ENCODE measurements at places on chromosomes 4 and X. TPM values are rescaled to one million over a fixed set of nuclear protein-coding genes. Genes with fewer than 3 reads are reported as not detected.

GRCh38 chr4:26594778-26595177, 10.9 kb downstream of the TBC1D19 start:
- no peak for DNase-seq

GSX2 gene
- total RNA-seq, result not detected

DNA sequence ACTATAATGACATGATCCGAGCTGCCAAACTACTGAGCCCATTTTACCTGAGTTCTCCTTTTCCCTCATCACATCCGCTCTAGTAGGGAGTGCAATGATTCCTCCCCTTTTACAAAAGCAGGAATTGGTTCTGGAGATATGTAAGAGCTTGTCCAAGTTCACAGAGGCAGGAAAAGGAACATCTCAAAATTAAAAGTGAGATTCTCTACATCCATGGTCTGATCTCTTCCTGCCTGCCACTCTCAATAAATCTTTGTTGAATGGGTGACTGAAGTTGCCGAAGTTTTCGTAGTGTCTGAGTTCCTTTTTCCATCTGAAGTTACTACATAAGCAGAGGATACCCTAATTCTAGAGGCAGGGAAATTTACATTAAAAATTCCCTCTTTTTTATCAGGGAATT, at the start of gene FGFBP1:
Gene FGFBP1 (minus strand): TSS at position 101 of the 400 bp plus-strand sequence. CDS start 2,108 bp downstream, outside the sequence.
- no peak for DNase-seq

DNA sequence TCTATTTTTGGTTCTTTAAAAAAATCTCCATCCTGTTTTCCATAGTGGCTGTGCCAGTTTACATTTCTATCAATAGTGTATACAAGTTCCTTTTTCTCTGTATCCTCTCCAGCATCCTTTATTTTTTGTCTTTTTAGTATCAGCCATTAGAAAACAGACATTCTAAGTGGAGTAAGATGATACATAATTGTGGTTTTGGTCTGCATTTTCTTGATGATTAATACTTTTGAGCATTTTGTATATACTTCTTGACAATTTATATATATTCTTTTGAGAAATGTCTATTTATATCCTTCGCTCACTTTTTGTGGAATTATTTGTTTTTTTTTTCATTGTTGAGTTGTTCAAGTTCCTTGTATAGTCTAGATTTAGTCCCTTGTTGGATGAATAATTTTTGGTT, 382.2 kb upstream of the SPOCK3 start:
- DNase-seq, result no peak

- DNase-seq, result no peak
Observed at GRCh38 chr4:140689623-140690022, 66.6 kb downstream of the TBC1D9 start.

- peak; percentile 22 for DNase-seq
Observed at GRCh38 chr4:22607382-22607781, 85.4 kb upstream of the GBA3 start.

GRCh38 chr4:111664308-111664945, 480.8 kb upstream of the FAM241A start:
- DNase-seq, result no peak

RHOXF2B gene
- total RNA-seq, result 0.97 TPM

GPR50 gene
- total RNA-seq, result not detected

GRCh38 chrX:65667503-65668376, at the start of gene MSN:
TSS of gene MSN (plus strand) at chrX:65667654. CDS start at chrX:65667842, 188 bp downstream.
- peak; percentile 39 for DNase-seq

- no peak for DNase-seq
Observed at GRCh38 chrX:53688300-53688699, 1.8 kb upstream of the HUWE1 start.

GABRA4 gene
- total RNA-seq, result not detected

SHISA3 gene
- total RNA-seq, result 0.36 TPM

CT83 gene
- not detected for total RNA-seq

GRCh38 chr4:164571593-164572390, 182.1 kb upstream of the SMIM31 start:
- DNase-seq, result no peak

ASB12 gene
- not detected for total RNA-seq

GRCh38 chrX:102339312-102340298, 92.6 kb downstream of the NXF2 start:
- no peak for DNase-seq

DNA sequence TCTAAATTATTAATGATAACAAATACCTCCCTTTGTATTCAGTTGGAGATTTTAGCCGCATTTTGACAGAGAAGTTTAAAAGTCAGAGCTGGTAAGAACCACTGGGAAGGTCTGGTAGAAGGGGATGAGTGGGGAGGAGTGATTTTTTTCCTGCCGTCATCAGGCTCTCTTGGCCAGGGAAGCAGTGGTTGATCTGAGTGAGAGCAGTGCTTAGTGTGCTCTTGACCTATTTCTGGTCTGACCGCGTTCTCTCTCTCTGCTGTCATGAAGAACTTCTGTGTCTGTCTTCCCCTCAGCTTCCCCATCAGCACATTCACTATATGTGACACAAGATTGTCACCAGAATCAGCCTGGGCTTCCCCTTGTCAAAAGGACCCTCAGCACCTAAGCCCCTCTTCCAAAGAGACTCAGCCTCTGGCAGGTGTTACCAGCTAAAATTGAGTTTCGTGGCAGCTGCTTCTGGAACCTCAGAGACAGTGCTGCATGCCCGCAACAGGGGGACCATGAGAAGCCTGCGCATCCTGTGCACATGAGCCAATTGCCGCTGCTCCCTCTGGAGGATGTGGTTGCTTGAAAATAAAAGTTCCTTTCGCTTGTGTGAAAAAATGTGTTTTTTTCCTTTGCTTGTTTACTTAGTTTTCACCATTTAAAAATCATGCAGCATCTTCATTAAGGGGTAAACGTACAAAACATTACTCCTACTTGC, 268.9 kb downstream of the C4orf33 start:
- no peak for DNase-seq

VEGFC gene
- 7.0 TPM for total RNA-seq

DNA sequence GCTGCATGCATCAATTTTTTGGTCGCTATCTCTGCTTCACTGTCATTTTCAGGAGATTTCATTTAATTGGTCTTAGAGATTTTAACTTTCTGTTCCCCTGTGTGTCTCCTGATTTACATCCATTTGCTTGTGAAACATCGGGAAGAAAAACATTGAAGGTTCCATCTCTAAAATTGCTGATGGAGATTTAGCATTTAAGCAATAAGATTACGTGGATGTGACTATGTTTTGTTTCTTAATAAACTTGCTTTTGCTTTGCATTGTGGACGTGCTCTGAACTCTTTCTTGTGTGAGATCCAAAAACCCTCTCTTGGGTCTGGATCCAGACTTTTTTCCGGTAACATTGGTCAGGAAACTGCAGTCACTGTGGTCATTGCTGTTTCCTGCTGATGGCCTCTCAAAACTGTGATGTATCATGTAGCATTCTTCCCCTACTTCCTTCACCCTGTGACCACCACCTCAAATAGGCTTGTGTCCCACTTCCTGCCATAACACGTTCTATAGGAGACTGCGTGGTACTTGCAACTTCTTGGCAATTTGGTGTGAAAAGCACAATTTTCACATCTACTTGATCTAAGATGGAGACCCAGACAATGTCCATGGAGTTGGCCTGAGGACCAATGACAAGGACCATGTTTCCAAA, 4.9 kb downstream of the CXCL2 start:
- DNase-seq, result no peak

ANOS1 gene
- 31.9 TPM for total RNA-seq

- no peak for DNase-seq
Observed at GRCh38 chr4:97845758-97846157, 297.5 kb downstream of the STPG2 start.

INTS6L gene
- 7.2 TPM for total RNA-seq
